ENCODE measurements at places on chromosomes 6 and 20.

DNA sequence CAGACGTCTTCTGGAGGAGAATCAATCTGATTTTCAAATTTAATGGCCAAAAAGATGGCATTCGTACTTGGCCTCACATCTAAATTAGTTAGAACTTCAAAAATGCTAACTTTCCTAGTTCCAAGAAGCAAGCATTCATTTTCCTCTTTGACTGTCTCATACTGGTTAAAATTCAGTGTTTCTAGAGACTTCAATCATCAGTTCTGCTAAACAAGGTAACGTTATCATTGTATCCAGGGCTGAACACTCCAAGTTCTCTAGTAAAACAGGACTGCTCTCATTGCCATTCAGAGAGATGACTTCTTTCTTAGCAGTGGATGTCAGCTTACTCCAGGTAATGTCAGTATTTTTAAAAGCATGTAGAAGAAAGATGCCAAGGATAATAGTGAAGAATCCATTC, 34.6 kb upstream of the ENTPD6 start:
- DNase-seq, result no peak

- DNase-seq, result peak; percentile 49
Observed at GRCh38 chr6:166955121-166955864, 1.1 kb downstream of the RNASET2 start.

- DNase-seq, result no peak
Observed at GRCh38 chr20:14644306-14645097, 307.1 kb upstream of the FLRT3 start.

GRCh38 chr20:49583669-49584417, 15.9 kb upstream of the PTGIS start:
- no peak for DNase-seq

GRCh38 chr6:152680879-152681517, 16.7 kb upstream of the MYCT1 start:
- DNase-seq, result no peak
